Endodermal cell (in vitro differentiated cells): ENCODE measurements at places on chromosomes 12 and 14. TPM values are rescaled to one million over a fixed set of nuclear protein-coding genes. Genes with fewer than 3 reads are reported as not detected.

Gene LTB4R2
- total RNA-seq, result 6.4 to 7.6 TPM (median 7.4 TPM) in 3 replicates

Gene CNTN1
- total RNA-seq, result 8.4 to 10.9 TPM (median 9.1 TPM) in 3 replicates

Gene ZNF664
- 117 and 131 TPM in 2 replicates for total RNA-seq

GRCh38 chr14:103123634-103124500 lies 606 bp downstream of the TNFAIP2 start:
- peak overlapping the region; percentile 38 for H3K27ac ChIP-seq
- DNase-seq, result peak; percentile 85
- no peaks in the 10 kb centered on the region for H3K4me1 ChIP-seq

GRCh38 chr12:6355491-6356373 lies 13.9 kb upstream of the TNFRSF1A start:
- DNase-seq, result peak; percentile 93
- no peak overlapping the region for H3K27ac ChIP-seq
- H3K36me3 ChIP-seq, result no peaks in the 10 kb centered on the region
- H3K4me3 ChIP-seq, result no peak overlapping the region
- H3K4me1 ChIP-seq, result no peaks in the 10 kb centered on the region

- DNase-seq, result no peak
- H3K27me3 ChIP-seq, result no peaks in the 10 kb centered on the region
- H3K36me3 ChIP-seq, result no peaks in the 10 kb centered on the region
- H3K4me1 ChIP-seq, result no peaks in the 10 kb centered on the region
- H3K4me3 ChIP-seq, result no peak overlapping the region
Measured at GRCh38 chr12:54321363-54321762, 3.6 kb upstream of the COPZ1 start.

GRCh38 chr12:132262256-132263060 lies 66.9 kb downstream of the GALNT9 start:
- no peak overlapping the region for H3K27ac ChIP-seq
- no peaks in the 10 kb centered on the region for H3K36me3 ChIP-seq
- no peaks in the 10 kb centered on the region for H3K27me3 ChIP-seq
- H3K4me3 ChIP-seq, result no peak overlapping the region
- H3K4me1 ChIP-seq, result no peaks in the 10 kb centered on the region
- no peak for DNase-seq

DNA sequence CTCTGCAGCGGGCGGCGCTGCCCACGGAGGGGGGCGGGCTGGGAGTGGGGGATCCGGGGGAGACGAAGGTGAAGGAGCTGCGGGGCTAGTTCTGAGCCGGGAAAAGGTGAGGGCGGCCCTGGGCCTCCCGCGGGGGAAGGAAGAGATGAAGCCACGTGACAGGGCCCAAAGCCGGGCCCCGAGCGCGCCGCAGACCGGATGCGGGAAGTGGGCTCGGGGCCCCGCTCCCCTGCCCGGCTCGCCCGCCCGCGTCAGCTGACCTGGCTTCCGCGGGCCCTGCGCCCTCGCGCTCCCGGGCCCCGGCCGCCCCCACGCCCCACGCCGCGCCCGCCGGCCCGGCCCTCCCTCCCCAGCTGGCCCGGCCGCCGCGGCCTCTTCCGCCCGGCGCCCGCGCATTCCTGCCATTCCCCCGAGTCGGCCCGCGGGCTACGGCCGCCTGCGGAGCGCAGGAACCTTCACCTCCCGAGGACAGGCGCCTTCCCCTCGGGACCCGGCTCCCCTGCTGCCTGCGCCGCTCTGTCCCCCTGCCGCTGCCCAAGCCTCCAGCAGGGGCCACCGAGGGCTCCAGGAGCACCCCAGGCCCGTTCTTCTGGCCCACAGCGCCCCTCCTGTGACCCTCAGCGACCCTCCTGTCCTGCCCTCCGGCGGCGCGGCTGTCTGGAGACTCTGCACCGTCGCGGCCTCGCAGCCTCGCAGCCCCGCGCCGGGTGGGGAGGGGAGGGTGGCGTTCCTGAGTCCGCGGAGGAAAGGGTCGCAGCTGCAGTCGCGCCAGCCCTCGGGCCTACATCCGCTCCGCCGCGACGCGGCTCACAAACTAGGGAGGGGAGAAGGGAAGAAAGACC lies 20.4 kb downstream of the NINJ2 start:
- H3K27me3 ChIP-seq, result no peaks in the 10 kb centered on the region
- H3K36me3 ChIP-seq, result no peaks in the 10 kb centered on the region
- DNase-seq, result peak; percentile 93
- peak overlapping the region; percentile 26 for H3K27ac ChIP-seq
- no peaks in the 10 kb centered on the region for H3K4me1 ChIP-seq

GRCh38 chr12:28248555-28249145 lies 58.4 kb downstream of the CCDC91 start:
- no peaks in the 10 kb centered on the region for H3K36me3 ChIP-seq
- DNase-seq, result no peak
- no peak overlapping the region for H3K27ac ChIP-seq
- H3K4me1 ChIP-seq, result no peaks in the 10 kb centered on the region
- H3K27me3 ChIP-seq, result no peaks in the 10 kb centered on the region

DNA sequence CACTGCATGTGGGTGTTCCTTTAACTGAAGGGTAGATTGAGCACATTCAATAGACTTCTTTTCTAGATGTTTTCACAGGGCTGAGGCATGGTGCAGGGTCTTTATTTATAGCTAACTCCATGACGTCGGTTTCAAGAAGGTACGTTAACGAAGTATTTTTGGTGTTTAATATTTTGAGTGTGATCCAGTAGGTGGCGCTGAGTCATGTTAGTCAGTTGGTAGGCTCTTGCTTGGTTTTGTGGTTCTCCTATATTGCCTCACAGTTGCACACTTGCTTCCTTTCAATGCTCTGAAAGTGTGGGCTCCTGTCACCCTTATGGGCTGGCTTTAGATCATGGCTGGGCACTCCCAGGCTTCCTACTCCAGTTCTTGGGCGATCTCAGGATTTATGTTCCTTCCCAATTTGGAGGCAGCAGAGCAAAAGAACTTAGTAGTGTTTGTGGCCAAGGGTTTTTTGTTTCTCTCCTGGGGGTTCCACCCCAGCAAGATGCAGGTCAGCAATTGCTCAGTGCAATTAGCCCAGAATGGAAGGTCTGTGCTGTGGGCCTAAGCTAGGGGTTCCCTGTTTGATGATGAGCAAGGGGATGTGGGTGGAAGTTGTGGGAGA lies 471.6 kb upstream of the FOXG1 start:
- H3K36me3 ChIP-seq, result no peaks in the 10 kb centered on the region
- H3K4me1 ChIP-seq, result no peaks in the 10 kb centered on the region
- H3K27me3 ChIP-seq, result no peaks in the 10 kb centered on the region
- H3K27ac ChIP-seq, result no peak overlapping the region
- peak; percentile 61 for DNase-seq

DNA sequence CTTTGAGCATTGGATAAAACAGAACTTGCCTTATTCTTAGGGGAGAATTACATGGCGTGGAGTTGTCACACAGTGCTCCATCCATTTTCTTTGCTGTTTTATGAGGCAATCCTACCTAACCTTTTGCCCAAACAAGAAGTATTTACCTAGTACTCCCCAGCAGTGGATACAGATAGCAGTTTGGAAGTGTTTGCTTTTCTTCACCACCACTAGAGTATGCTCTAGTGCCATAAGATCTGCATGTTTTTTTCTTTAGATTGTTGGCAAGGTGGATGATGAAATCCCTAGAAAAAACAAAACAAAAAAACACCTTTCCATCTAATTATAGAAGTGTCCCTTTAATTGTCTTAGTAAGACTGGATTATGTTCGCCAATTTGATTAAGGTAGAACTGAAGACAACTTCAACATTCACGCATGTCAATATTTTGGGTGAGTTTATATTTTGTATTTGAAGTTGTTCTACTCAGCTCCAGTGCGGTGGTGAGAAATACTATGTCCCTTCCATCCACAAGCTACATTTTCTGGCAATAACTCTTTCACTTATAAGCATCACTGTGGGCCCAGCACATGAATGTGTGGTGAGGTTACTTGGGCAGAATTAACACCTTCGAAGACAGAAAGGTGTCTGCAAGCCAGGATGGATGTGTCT lies 23.6 kb upstream of the TMEM260 start:
- no peaks in the 10 kb centered on the region for H3K27me3 ChIP-seq
- H3K27ac ChIP-seq, result no peak overlapping the region
- peaks cover 20% of the 10 kb centered on the region for H3K4me1 ChIP-seq
- no peak for DNase-seq
- no peaks in the 10 kb centered on the region for H3K36me3 ChIP-seq
